Stimulated activated CD4-positive, alpha-beta T cell treated with anti-CD3 and anti-CD28 coated beads, Interleukin-2, amount 100 ng/mL, for 24 hours (primary cell): ENCODE measurements at places on chromosomes 4 and X.
A peak's percentile ranks its signal among the peaks of the same experiment; 100 is the strongest.

DNA sequence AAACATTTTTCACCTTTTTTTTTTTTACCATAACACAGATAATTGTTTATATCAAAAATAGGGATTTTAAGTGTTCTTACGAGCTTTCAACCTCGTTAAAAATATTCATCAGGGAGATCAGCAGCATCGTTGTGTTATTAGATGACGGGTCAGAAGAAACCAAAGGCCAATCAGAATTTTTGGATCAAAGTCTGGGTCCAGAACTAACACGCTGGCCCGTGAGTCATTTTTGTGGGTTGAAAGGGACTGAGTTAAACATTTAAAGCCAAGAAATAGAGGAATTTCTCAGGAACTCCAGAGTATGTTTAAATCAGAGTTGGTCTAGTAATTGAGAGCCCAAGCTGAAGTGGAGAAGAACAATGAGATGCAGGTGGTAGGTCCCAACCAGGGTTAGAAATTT lies 170.8 kb downstream of the TLL1 start:
- DNase-seq: no peak

- DNase-seq: no peak
Measured at GRCh38 chr4:148434075-148434773, 8.0 kb downstream of the NR3C2 start.

- no peak for DNase-seq
Measured at GRCh38 chr4:89166971-89167475, 55.7 kb downstream of the TIGD2 start.

DNA sequence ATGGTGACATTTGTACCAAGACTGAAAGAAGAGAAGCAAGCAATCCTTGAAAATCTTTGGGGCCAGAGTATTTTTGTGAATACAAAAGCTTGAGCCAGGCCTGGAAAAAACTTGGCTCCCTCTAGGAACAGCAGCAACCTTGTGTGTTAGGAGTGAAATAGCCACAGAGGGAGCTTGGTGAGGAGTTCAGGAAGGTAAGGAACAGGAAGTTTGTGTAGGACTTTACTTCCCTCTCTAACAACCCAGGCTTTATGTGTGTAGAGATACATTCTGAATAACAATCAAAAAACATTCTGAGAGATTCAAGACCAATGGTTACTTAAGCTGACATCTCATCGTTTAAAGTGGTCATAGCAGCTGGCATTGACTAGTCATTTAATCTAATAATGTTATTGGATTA lies 668.5 kb downstream of the PCDH18 start:
- no peak for DNase-seq

- no peak for DNase-seq
Measured at GRCh38 chrX:103201041-103201440, 13.9 kb upstream of the BEX4 start.

GRCh38 chr4:169225058-169225751 lies 45.6 kb downstream of the SH3RF1 start:
- DNase-seq: no peak

DNA sequence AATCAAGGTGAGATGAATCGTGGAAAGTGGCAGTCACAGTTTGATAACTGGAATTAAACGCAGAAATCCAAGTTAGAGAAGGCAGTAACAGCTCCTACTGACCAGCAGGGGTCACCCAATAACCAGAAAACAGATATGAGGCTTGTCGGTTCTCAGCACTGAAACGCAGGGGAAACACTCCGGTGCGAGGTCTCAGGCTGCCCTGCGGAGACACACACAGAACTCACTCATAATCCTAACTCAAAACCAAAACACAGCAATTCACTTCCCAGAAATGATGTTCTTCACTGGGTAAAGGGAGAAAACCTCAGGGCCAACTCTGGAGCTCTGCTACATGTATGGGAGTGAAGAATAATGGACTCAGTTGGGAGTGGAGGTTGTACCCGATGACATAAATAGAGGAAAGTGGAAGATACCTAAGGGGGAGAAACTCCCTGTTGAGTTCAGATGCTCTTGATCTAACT lies 384.4 kb downstream of the RAPGEF2 start:
- peak; percentile 9 for DNase-seq

DNA sequence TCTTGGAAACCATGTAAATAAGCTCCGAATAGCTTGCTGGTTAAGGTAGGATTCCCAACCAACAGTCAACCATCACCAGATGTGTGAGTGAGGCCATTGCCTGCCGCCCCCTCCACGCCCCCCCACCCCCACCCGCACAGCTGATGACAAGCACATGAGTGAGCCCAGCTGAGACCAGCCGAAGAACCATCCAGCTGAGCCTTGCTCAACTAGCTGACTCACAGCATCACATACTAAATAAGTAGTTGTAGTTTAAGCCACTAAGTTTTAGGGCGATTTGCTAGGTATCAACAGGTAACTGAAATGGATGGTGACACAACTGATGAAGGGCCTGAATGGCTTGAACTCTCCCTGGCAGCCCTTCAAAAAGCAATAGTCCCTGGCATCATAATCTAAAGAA lies 1.6 kb upstream of the CCDC149 start:
- DNase-seq: no peak

GRCh38 chrX:107985033-107985432 lies 2.9 kb upstream of the TEX13B start:
- DNase-seq: no peak

DNA sequence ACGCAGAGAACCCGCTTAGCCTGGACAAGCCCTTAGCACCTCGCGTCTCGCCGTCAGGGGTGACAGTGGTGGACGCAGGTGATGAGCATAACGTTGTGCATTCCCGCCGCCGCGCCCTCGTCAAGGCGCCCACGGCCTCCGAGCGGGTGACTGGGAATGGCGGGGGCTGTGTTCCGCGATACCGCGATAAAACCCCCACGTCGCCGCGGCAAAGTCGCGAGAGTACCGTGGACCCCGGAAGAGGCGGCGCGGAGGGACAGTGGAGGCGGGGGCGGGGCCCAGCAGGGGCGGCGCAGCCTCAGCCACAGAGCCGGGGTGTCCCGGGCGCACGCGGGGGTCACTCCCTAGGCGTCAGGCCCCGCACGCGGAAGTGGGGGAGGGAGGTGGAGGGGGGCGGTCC lies 53.8 kb downstream of the ZFYVE28 start:
- peak; percentile 68 for DNase-seq

- no peak for DNase-seq
Measured at GRCh38 chrX:39974270-39974669, 123.5 kb downstream of the BCOR start.

DNA sequence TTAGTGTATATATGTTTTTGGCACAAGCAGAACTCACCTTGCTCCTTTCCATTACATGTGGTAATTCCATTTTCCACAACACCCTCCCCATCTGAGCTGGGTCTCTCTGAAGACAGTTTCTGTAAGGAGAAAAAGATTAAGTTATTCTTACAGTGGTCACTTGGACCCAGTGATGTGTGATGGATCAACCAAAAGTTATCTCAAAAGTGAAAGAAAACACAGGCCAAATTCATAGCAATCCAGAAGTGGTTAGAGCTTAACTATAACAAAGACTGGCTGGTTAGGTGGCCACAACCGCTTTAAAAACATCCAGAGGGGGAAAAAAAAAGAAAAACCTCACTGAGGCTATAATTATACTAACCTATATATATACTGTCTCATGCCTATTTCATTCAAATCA lies 123.7 kb downstream of the AFAP1 start:
- DNase-seq: no peak

- no peak for DNase-seq
Measured at GRCh38 chrX:45749375-45749774, 548.7 kb upstream of the DIPK2B start.

- peak; percentile 33 for DNase-seq
Measured at GRCh38 chrX:56813318-56813837, 84.3 kb downstream of the NBDY start.

GRCh38 chrX:20507901-20508620 lies 241.4 kb upstream of the RPS6KA3 start:
- DNase-seq: no peak

GRCh38 chr4:108171339-108172230 lies 2.9 kb upstream of the LEF1 start:
- DNase-seq: peak; percentile 56

DNA sequence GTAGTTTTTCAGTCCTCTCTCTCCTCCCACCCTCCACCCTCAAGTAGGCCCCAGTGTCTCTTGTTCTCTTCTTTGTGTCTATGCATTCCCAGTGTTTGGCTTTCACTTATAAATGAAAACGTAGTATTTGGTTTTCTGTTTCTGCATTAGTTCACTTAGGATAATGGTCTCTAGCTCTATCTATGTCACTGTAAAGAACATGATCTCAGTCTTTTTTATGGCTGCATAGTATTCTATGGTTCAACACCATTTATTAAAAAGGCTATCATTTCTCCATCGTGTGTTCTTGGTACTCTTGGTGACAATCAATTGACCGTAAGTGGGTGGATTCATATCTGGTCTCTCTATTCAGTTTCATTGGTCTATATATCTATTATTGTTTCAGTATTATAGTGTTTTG lies 18.7 kb upstream of the IL2 start:
- no peak for DNase-seq

DNA sequence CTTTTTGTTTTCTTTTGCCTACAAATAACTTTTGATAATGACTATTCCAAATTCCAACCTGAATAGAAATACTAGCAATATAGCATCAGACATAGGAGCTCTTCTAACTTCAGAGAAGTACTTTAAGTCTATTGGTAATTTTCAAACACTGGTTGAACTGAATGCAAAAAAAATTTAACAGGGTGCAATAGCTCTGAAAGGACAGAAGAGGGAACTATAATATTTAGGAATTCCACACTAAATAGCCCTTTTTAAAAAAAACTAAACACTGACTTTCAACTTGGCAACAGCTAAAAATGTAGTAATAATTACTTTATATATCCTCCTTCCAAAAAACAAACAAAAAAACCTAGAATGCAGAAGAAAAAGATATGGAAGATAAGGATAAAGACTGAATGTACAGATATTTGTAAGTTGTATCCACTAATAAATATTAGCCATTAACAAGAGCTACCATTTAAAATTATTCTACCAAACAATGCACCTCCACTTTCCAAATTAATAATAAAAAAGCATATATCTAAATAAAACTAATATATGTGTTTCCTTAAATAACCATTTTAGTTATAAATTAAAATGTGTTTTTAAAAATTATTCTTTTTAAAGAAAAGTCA lies 81.4 kb downstream of the FBXW7 start:
- no peak for DNase-seq

DNA sequence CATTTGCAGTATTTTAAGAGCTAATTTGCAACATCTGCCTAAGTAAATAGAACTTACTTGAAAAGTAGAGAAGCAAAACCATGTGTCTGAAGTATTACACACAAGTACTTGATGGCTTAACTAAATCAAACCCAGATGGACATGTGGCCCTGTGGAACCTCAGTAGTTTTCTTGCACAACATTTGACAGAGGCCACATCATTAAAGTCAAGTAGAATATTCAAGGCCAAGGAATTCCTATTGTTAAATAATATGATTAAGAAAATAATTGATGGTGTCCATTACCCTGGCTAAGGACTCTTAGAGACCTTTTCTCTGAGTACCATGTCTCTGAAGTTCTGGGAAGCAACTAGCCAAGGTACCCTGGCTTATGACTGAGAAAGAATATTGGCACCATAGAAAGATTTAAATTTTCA lies 135.4 kb upstream of the OTUD4 start:
- no peak for DNase-seq

GRCh38 chr4:125168531-125168930 lies 146.2 kb upstream of the FAT4 start:
- DNase-seq: no peak

DNA sequence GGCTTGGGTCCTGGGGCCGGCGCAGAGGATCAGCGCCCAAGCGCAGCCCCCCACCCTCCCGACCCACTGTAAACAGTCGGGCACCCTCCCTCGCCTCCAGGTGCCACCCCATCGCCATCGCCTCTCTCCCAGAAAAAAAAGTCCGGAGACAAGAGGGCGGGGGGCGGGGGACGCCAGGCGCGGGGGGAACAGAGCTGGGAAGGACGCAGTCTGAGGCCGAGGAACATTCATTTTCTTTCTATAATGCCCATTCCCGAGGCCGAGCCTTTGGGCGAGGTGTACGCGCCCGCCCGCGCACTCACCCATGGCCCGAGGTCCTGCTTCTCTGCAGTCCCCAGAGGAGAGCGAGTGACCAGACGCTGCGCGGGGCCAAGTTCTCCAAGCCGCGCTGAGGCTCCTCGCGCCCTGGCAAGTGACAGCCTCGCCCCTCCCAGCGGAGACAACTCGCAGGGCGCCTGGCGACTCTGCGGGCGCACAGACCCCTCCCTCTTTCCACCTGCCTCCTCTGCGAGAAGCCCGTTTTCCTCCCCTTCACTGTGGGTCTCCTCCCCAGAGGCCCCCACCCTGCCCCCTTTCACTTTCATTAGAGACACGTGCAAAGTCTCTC lies 63.5 kb upstream of the WDR17 start:
- DNase-seq: peak; percentile 13

DNA sequence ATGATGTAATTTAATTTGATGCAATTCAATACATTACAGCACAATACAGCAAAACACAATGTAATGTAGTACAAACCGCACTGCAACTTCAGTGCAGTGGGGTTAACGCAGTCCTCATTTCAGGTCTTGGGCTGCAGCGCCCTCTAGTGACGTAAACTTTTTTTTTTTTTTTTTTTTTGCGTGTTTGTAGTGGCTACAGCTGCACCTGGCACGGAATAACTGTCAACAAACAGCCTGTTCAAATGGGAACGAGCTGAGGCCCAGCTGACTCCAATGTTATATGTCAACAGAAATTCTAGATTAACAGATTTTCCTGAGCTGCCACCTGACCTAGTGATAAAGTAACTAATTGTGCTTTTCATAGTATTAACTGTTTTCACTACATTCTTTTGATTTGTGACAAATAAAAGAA lies 33.5 kb upstream of the RASSF6 start:
- DNase-seq: no peak

DNA sequence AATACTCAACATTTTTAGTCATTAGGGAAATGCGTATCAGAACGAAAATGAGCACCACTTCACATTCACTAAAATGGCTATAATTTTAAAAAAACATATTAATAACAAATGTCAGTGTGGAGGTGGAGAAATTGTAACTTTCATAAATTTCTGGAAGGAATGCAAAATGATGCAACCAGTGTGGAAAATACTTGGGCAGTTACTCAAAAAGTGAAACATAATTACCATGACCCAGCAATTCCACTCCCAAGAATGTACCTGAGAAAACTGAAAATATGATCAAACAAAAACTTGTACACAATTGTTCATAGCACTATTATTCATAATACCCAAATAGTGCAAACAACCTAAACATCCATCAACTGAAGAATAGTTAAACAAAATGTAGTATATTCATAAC lies 76.1 kb upstream of the FAM241A start:
- DNase-seq: no peak

DNA sequence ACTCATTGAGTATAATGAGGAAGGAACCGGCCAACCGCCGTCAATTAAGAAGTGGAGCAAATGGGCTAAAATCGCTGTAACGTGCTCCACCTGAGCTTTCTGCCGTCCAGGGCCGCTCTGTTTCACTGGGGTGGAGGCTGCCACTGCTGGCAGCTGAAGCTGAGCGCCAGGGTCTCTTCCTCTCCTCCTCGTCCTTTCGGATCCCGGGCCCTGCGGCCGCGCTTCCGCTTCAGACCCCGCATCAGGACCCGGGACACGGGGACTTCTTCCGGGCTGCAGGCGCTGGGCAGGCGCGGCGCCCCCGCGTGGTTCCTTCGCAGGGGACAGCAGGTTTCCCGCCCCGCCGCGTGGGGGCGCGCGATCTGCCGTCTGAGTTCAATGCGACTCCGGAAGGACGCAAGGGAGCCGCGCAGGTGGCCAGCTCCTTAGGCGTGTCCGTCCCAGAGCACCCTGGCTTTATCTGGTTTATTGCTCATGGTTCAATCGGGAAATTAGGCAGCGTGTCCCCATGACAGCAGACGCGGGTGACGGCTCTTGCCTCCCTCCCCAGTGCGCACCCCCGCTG lies 519.8 kb downstream of the TRIML1 start:
- no peak for DNase-seq
